ENCODE measurements at places on chromosomes 11 and 22.
A peak's percentile ranks its signal among the peaks of the same experiment; 100 is the strongest.

DNA sequence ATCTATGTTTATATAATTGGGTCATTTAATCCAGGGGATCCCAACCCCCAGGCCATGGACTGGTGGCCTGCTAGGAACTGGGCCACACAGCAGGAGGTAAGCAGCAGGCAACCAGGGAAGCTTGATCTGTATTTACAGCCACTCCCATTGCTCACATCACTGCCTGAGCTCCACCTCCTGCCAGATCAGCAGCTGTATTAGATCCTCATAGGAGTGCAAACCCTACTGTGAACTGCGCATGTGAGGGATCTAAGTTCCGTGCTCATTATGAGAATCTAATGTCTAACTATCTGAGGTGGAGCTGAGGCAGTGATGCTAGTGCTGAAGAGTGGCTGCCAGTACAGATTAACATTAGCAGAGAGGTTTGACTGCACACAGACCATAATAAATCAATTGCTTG, 32.8 kb downstream of the MS4A2 start:
- DNase-seq, result no peak

DNA sequence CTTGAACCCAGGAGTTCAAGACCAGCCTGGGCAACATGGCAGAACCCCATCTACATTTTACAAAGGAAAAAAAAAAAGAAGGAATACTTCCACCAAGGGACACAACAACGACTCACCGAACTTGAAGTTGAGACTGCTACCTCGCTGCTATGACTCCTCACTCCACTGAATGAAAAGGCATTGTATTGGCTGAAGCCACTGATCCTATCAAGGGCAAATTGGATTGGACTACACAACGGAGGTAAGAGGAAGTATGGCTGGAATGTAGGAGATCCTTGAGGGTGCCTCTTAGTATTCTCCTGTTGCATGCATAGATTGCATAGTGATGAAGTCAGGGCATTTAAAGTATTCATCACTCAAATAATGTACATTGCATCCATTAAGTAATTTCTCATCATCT, 97.9 kb downstream of the CWF19L2 start:
- DNase-seq, result peak; percentile 18

- DNase-seq, result no peak
These were observed 8.0 kb downstream of the RAB6A start for GRCh38 chr11:73752903-73753302.

DNA sequence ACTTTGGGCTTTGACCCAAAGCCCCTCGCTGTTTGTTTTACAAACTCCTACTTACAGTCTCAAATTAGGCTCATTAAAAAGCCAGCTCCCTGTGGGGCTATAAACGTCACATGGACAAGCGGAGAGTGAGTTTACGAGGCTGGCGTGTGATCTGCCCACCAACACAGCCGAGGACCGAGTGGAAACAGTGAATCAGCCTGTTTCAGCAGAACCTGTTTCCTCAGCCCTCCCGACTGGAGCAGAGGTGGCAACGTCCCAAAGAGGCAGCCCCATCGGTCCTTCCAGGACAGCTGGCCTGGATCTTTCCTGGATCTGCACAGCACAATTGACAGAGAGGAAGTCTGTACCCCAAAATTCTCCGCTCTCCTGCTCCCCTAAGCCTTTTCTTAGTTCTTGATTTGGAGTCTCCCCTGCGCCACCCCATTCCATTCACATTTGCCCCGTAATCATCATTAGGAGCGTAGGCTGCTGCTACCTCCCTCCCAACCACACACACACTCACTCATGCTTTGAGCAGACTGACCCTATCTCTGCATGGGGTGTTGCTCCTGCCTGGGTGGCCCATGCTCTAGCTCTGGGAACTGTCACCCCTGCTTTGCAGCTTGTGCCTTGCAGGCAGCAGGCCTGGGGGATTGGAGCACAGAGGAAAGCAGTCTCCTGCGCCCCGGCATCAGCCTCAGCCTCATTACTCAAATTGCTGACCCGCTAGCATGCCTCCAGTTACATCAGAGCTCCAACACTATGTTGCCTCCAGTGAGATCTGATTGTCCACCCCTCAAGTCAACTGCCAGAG, 117.8 kb downstream of the NAT10 start:
- no peak for DNase-seq

DNA sequence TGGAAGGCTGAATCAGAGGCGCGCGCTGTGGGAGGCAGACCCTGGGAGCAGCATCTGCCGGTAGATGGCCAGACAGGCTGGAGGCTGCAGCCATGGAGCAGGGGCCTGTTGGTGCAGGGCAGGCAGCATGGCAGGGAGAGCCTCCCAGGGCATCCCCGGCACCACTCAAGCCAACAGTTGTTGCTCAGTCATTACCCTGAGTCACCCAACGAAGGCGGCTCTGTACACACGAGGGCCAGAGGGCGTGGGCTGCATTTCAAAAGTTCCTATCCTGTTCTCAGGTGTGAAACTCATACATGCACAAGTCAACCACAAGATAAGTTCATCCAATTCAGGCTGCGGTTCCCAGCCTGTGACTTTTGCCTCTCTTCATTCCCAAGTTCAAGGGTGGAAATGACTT, 2.6 kb downstream of the ANO1 start:
- DNase-seq, result no peak

- DNase-seq, result no peak
These were observed 62.5 kb upstream of the PPARA start for GRCh38 chr22:46087816-46088277.

- DNase-seq, result peak; percentile 86
These were observed 16.0 kb downstream of the SLC43A1 start for GRCh38 chr11:57499413-57499982.

GRCh38 chr22:43147821-43148220, 3.5 kb upstream of the TSPO start:
- DNase-seq, result no peak

DNA sequence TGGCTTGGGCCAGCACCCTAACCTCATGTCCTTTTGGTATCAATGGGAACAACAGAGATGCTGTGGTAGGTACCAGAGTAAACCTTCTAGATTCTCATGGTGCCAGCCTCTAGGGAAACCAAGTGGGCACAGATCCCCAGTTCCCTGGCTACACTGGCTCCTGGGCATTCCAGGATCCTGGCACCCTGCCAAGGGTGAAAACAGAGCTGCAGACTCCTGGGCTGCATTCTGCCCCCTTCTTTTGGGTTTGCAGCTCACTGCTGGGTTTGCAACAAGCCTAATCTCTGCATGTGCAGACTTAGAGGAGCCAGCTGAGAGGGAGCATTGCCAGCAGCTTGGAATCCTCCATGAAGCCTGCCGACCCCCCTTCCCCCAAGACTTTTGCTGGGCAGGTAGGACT, 30.6 kb downstream of the PRDM11 start:
- no peak for DNase-seq

DNA sequence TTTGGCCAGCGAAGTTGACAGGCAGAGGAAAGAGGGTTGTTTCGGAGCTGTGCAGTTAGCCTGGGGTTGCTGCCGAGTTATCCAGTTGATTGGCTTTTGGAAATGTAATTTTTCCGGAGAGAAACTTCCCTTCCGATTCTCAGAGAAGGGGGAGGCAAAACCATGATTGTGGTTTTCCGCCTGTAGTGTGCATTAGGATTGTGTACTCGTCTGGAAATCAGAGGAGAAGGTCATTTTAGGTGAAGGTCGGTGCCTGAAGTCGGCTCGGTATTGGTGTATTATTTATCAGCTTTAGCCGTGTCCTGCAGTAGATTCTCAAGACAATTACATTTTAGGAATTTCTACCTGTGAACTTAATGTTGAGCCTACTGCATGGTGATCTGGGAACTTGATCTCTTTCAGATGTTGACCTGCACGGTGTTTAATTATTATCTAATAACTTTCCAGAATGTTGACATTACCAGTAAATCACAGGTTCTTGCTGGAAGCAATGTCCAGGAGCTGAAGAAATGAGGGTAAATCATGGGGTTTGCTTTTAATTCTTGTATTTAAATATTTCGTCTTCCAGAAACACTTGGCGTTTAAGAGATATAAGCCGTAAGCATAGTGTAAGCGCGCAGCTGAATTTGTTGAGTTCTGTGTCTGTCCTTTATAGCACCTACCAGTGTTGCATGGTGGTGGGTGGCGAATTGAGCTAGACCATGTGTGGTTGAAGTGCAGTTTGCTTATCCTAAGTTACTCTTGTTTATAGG, 1.3 kb downstream of the ARHGEF12 start:
- DNase-seq, result peak; percentile 37

DNA sequence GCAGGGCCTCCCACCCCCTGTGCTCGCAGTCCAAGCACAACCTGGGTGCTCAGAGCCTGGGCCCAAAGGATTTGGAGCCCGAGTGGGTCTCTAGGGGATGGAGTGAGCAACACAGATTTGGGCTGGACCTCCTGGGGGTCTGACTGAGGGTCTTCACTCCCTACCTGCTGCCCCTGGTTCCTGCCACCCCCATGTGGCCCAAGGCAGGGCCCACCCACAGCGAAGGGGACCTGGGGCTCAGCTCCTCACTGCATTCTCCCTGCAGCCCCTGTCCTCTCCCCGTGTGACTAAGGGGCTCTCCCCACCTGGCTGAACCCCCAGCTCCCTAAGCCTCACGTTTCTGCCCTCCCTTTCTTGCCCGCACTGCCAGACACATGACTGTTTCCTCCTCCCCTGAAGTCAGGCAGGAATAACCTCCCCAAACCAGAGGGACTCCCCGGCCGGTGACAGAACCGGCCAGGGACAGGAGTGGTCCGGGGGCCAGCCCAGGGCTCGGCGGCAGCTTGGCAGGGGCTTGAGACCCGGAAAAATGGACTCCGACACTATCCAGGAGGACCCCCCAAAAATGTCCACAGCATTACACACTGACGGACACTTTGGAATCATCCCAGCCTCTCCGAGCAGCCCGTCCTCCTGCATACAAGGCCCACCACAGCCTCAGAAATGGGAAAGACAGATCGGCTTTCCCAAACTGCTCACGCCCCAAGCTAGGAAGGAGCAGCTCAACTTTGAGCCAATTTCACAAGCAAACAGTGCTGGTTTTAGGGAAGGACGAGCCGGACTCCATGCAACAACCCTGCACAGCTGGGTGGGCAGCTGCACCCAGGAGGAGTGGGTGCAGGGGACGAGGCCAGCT, 57.8 kb downstream of the BRD1 start:
- no peak for DNase-seq

DNA sequence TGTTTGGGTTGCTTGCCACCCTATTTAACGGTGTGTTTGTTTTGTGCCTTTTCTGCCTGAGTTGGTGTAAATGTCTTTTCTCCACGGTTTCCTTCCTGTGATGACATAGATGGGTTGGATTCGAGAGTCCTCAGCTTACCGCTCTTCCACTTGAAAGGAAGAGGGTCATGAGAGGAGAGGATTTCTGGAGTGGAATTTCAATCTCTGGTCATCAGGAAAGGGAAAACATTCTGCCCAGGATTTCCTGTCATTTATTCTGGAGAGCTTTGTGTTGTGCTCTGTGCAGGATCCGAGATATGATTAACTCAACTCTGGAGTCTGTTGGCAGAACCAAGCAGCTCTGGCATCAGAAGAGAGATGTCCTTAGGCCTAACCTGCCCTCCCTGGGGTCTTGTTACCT, 605.2 kb downstream of the NTM start:
- no peak for DNase-seq

DNA sequence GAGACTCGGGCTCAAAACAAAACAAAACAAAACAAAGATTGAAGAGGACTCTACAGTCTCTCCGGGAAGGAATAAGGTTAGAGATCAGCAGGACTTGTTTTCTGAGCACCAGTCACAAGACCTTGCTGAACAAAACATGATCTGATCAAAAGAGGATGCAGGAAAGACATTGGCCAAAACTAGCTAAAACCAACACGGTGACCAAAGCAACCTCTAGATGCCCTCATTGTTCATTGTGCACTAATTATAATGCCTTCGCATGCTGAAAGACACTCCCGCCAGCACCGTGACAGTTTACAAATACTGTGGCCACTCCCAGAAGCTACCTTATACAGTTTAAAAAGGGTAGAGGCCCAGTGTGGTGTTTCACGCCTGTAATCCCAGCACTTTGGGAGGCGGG, 15.7 kb upstream of the CHKA start:
- peak; percentile 53 for DNase-seq

- no peak for DNase-seq
These were observed 1.3 kb downstream of the C11orf42 start for GRCh38 chr11:6206456-6207180.

- DNase-seq, result no peak
These were observed 51.4 kb downstream of the GRIK4 start for GRCh38 chr11:120562806-120563425.

- no peak for DNase-seq
These were observed 14.5 kb upstream of the CAPRIN1 start for GRCh38 chr11:34037016-34037415.

DNA sequence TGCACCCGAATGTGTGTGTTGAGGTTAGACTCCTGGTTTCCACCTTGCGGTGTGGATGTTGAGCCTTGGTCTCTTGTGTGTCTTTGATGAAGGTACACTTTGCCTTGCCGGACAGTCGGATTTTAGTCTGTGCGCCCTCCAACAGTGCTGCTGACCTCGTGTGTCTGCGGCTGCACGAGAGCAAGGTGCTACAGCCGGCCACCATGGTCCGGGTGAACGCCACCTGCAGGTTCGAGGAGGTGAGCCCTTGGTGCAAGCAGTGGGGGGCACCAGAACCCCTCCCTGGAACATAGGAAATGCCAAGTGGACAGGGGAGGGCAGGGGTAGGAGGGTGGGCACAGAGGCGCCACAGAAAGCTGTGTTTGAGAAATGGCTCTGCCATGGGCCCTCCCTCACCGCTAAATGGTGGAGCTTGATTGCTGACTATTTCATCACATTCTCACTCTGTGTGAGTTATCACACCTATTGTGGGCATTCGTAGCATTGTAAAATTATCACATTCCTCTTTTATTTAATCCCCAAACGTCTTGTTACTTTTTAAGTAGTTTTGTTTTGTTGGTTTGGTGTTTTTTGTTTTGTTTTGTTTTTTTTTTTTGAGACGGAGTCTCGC, 26.4 kb upstream of the PANX2 start:
- DNase-seq, result no peak

DNA sequence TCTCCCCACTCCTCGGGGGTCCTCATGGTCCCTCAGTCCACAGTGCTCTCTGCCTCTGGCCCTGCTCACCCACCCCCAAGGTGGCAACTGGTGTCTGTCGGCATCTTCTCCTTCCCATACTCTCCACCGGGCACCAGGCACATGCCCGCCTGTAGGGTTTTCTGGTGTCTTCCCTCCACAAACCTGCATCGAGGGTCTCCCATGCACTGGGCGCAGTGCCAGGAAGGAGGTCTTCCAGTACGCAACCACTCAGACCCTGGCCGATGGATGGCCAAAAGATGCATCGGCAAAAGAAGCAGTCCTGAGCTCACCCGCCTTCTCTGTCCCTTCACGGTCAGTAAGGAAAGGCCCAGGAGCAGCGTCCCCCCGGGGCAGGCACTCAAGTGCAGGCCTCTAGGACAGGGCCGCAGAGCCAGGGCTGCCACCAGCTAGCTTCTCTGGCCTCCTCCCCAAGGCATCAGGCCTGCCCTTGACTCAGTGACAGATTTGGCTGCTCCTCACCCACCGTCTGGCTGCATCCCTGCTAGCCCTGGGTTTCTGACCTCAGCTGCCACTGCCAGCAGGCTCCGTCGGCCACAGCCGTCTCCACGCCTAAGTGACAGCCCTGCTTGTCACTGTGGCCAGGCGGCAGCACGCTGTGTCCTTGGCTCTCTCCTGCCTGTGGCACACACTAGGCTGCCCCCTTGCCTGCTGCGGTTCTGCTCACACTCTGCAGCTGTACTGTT, 32.1 kb upstream of the IGSF9B start:
- DNase-seq, result no peak

All from T47D (cell line).